Activated T-helper 1 cell treated with anti-CD3 and anti-CD28 coated beads, Interleukin-12 subunit alpha, Interleukin-12 subunit beta, Interleukin-2, Interleukin-4 antibody, amounts not matched to agents 30 ng/mL and 10 ng/mL and 1 ng/mL, durations not matched to agents 14 hours and 24 hours and 36 hours (primary cell): ENCODE measurements at places on chromosomes 5 and 9. TPM values are rescaled to one million over a fixed set of nuclear protein-coding genes. Genes with fewer than 3 reads are reported as not detected.

SEMA4D gene
- 388 and 411 TPM in 2 replicates for total RNA-seq

- H3K27ac ChIP-seq: no peak overlapping the region
- peaks cover 27% of the 10 kb centered on the region for H3K27me3 ChIP-seq
- no peaks in the 10 kb centered on the region for H3K4me1 ChIP-seq
Measured at GRCh38 chr9:99485459-99485858, 263.4 kb downstream of the SEC61B start.

FRMPD1 gene
- 0.03 TPM in 1 of 2 replicates, not detected in the other for total RNA-seq

CARD6 gene
- total RNA-seq: 2.1 and 2.3 TPM in 2 replicates

- H3K4me3 ChIP-seq: no peak overlapping the region
- H3K36me3 ChIP-seq: no peaks in the 10 kb centered on the region
- peaks cover 13% of the 10 kb centered on the region for H3K4me1 ChIP-seq
- H3K27ac ChIP-seq: no peak overlapping the region
Measured at GRCh38 chr5:58933891-58934628, 351.2 kb downstream of the RAB3C start.

DNA sequence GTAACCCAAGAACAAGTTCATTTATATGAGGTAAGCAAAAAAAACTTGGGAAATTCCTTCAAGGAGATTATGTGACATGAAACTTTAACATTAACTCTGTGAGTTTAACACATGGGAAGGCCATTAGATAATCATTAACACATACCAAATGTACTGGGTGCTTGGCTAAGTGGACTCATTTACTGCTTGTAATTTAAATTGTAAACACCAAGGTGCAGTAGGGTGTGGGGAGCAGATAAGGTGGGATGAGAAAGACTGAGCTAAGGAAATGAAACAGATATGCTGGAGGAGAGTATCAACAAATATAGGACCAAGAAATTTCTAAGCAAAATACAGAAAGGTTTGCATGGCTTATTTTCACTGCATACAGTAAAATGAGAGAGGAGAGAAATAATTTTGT, 2384.8 kb upstream of the ACO1 start:
- H3K27me3 ChIP-seq: no peaks in the 10 kb centered on the region
- no peak for DNase-seq
- H3K27ac ChIP-seq: no peak overlapping the region
- no peak overlapping the region for H3K4me3 ChIP-seq
- no peaks in the 10 kb centered on the region for H3K4me1 ChIP-seq

DNA sequence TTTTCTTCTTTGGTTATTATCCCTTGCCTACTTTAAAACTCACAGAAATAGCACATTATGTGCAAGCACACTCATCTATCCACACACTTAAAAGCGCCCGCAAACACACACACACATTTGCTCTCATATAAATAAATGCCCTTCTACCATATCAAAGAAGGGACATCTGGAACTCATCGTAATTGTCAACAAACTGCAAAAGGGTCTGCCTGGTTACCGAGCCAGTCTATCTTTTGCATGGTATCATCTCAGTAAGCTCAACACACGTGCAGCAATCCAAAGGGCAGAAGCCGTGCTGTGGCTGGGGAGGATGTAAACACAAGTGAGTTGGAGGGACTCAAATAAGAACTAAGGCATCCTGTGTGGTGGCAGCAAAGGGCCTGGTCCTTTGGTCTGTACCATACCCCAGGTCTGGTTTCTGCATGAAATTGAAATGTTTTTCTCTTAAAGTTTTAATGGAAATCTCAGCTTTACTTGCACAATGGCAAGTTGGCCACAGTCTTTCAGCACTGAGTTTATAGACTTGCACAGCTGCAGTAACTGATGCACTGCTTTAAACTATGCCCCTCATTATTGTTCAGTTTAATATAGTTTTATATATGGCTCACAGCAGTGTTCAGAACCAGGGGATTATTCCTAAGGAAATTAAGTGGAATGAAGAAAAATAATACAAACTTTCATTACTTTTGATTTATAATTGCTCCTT, 331.0 kb downstream of the ADAMTS6 start:
- no peaks in the 10 kb centered on the region for H3K36me3 ChIP-seq
- H3K27ac ChIP-seq: no peak overlapping the region
- H3K27me3 ChIP-seq: no peaks in the 10 kb centered on the region
- H3K4me1 ChIP-seq: no peaks in the 10 kb centered on the region
- no peak overlapping the region for H3K4me3 ChIP-seq

GRCh38 chr5:138438724-138439476, at the start of gene REEP2:
REEP2 (plus strand) TSS chr5:138439057; CDS start chr5:138439209, 152 bp downstream.
- peaks cover 6% of the 10 kb centered on the region for H3K27me3 ChIP-seq
- H3K4me3 ChIP-seq: peak within 1 kb of the TSS; percentile 77
- H3K27ac ChIP-seq: peak within 1 kb of the TSS; percentile 67
- H3K36me3 ChIP-seq: peaks cover 20% of the 10 kb centered on the region
- peak; percentile 53 for DNase-seq
- H3K4me1 ChIP-seq: peaks cover 13% of the 10 kb centered on the region

- H3K27me3 ChIP-seq: no peaks in the 10 kb centered on the region
- H3K4me1 ChIP-seq: peaks cover 12% of the 10 kb centered on the region
- H3K36me3 ChIP-seq: peaks cover 60% of the 10 kb centered on the region
- no peak overlapping the region for H3K4me3 ChIP-seq
- H3K27ac ChIP-seq: peak overlapping the region; percentile 45
Measured at GRCh38 chr5:169711551-169712225, 74.6 kb downstream of the DOCK2 start.

DNA sequence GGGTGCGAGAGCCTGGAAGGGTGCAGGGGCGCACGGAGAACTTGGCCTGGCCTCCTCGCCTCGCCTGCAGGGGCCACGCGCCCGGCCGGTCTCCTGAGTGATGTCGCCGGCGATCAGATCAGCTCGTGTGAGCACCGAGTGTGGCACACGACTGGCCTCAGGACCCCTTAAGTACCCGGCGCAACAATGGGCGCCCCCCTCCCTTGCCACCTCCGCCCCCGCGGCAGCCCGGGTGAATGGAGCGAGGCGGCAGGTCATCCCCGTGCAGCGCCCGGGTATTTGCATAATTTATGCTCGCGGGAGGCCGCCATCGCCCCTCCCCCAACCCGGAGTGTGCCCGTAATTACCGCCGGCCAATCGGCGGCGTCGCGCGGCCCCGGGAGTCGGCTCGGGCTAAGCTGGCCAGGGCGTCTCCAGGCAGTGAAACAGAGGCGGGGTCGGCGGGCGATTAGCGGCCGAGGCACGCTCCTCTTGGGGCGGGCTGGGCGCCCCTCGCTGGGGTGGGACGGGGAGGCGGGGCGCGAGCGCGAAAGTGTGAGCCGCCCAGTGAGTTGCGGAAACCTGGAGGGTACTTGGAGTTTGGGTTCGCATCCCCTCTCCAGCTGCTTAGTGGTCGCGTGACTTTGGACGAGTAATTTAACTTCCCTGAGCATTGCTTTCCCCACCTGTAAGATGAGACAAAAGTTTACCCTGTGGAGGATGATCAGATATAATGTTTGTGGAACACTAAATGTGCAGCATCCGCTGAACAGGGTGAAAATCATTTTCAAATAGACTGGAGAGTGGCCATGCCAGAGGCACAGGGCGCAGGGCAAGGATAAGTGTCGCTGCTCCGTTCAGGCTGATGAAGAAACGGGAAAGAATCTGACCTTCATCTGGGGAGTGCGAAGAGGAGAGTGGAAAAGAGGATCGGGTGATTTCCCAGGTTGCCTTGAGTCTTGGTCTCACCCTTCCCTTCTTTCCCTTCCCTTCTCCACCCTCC, at the start of gene NEUROG1:
NEUROG1 (minus strand) TSS at position 145 of the 982 bp plus-strand sequence. CDS start 274 bp downstream, outside the sequence.
- H3K4me1 ChIP-seq: no peaks in the 10 kb centered on the region
- no peak within 1 kb of the TSS for H3K4me3 ChIP-seq
- peaks cover 1% of the 10 kb centered on the region for H3K36me3 ChIP-seq

DNA sequence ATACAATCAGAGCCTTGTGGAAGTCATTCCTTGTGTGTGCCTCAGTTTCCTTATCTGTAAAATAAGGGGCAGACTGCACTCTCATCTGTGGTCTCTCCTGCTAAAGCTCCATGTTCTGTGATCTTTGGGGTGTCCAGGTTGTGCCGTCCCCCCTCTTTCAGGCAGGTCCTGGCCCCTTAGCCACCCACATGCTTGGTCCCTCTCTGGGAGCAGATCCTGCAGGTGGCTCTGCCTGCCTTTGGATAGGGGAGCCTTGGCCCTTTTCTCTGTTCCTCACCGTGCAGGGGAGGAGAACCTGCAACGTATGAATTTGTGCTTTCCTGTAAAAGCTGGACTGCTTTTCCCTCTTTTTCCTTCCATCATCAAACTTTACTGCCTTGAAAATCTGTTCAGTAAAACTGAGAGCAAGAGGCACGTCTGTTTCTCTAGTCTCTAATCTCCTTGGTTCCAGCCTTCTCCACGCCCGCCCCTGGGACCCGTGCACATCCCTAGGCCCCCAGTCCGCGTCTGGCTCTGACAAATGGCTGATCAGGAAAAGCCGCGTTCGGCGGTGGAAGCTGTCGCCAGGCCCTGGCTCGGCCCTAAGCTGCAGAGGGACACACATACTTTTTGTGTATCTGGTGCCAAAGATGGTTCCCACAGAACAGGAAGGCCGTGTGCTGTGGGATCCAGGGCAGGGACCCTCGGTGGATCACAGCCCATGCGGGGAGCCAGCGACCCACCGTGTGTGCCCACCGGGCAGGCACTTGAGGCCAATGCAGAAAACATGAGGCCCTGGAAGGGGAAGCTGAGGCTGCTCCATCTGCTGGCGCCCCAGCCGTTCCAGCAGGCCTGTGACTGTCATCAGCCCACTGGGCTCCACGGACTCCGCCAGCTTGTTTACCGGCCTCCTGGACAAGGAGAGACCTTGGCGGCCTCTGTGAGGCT, 43.4 kb upstream of the COL5A1 start:
- no peak for DNase-seq
- no peaks in the 10 kb centered on the region for H3K4me1 ChIP-seq
- no peak overlapping the region for H3K4me3 ChIP-seq
- H3K27me3 ChIP-seq: no peaks in the 10 kb centered on the region
- no peaks in the 10 kb centered on the region for H3K36me3 ChIP-seq

GRCh38 chr5:39801306-39801705, 376.5 kb upstream of the DAB2 start:
- H3K27me3 ChIP-seq: no peaks in the 10 kb centered on the region
- no peak for DNase-seq
- H3K27ac ChIP-seq: no peak overlapping the region
- no peaks in the 10 kb centered on the region for H3K4me1 ChIP-seq
- H3K4me3 ChIP-seq: no peak overlapping the region
- no peaks in the 10 kb centered on the region for H3K36me3 ChIP-seq

PGM5 gene
- not detected in 2 replicates for total RNA-seq

DNA sequence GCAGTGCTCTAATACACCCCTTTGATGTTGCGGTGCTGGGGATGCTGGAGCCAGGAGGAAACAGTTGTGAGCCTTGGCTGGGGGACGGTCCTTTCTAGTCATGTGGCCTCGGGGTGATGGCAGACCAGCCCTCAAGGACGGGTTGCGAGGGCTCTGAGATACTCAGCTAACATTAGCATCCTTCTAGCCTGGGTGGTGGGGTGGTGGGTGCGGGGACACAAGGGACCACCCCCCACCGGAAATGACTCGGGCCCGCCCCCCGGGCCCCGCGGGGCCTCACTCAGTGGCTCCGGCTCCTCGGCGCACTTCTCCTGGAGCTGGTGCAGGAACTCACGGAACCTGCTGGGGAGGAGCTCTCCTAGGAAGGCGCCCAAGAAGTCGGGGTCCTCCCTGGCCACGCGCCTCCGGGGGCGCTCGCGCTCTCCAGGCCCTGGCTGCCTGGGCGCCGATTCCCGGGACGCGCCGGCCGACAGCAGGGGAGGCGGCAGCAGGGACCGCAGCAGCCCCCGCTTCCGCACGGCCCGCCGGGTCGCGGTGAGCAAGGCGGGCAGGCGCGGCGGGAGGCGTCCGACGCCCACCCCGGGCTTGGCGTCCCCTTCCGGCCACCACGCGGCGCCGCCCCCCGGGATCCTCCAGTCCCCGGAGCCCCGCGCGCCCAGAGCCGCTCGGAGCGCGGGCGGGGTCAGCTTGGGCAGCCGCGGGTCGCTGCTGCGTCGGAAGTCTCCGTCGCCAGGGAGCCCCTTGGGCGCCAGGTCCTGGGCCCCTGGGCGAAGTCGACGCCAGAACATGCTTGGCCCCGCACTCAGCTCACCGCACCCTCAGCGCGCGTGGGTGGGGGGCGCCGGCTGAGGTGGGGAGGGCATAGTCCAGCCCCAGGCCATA, 873 bp downstream of the C9orf50 start:
- H3K36me3 ChIP-seq: peaks cover 2% of the 10 kb centered on the region
- no peak overlapping the region for H3K27ac ChIP-seq
- DNase-seq: no peak
- H3K4me3 ChIP-seq: no peak overlapping the region

GRCh38 chr9:22682536-22682935, 235.9 kb downstream of the DMRTA1 start:
- DNase-seq: no peak
- H3K27ac ChIP-seq: no peak overlapping the region
- H3K4me1 ChIP-seq: peaks cover 16% of the 10 kb centered on the region
- no peak overlapping the region for H3K4me3 ChIP-seq

SPATA31A3 gene
- not detected in 2 replicates for total RNA-seq

FLT4 gene
- 0.86 and 1.8 TPM in 2 replicates for total RNA-seq

GRCh38 chr5:143592648-143593047, 189.2 kb upstream of the NR3C1 start:
- DNase-seq: no peak
- H3K4me3 ChIP-seq: no peak overlapping the region
- peaks cover 37% of the 10 kb centered on the region for H3K4me1 ChIP-seq
- H3K27me3 ChIP-seq: no peaks in the 10 kb centered on the region
- no peak overlapping the region for H3K27ac ChIP-seq
- no peaks in the 10 kb centered on the region for H3K36me3 ChIP-seq

DNA sequence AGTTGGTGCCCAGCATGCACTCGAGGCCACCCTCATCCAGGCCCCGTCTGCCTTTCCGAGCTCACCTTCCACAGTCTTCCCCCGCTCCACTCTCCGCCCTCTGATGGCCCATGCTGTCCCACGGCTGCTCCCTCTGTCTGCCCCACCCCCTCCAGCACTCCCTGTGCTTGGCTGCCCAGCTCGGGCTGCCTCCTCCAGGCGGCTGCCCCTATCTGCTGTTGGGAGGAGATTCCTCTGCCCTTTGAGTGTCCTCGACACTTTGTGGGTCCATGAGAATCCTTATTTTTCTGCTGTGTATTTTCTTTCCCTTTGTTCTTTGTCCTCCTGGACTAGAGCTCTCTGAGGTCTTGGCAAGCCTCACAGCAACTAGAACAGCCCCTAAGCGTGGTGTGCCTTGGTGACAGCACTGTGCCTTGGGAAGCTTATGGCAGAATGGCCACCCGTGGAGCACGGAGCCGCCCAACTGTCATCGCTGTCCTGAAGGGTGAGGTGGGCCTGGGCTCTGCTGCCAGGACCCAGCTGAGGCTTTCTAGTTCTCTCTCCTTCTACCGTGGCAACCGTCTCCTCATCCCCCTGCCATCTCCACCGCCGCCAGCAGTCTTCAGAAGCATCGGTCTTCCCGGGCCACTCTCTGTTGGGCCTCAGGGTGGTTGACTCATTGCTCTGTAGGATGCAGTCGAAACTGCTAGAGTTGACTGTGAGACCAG, 5.2 kb downstream of the NTMT1 start:
- no peak overlapping the region for H3K27ac ChIP-seq
- peaks cover 25% of the 10 kb centered on the region for H3K4me1 ChIP-seq
- peaks cover 24% of the 10 kb centered on the region for H3K36me3 ChIP-seq
- no peaks in the 10 kb centered on the region for H3K27me3 ChIP-seq

GRCh38 chr9:16611001-16611400, 259.5 kb downstream of the BNC2 start:
- no peaks in the 10 kb centered on the region for H3K27me3 ChIP-seq
- no peak overlapping the region for H3K4me3 ChIP-seq

SPINK6 gene
- not detected in 2 replicates for total RNA-seq

- no peak for DNase-seq
- H3K36me3 ChIP-seq: peaks cover 1% of the 10 kb centered on the region
- peaks cover 9% of the 10 kb centered on the region for H3K4me1 ChIP-seq
- peaks cover 23% of the 10 kb centered on the region for H3K27me3 ChIP-seq
- no peak overlapping the region for H3K4me3 ChIP-seq
Measured at GRCh38 chr9:22169727-22170503, 160.8 kb upstream of the CDKN2B start.
